ENCODE measurements at places on chromosomes 1 and 21. TPM values are rescaled to one million over a fixed set of nuclear protein-coding genes. Genes with fewer than 3 reads are reported as not detected.
A peak's percentile ranks its signal among the peaks of the same experiment; 100 is the strongest.

- H3K27ac ChIP-seq, result no peak overlapping the region
- H3K36me3 ChIP-seq, result no peaks in the 10 kb centered on the region
- no peak overlapping the region for H3K4me3 ChIP-seq
- no peak for DNase-seq
- no peaks in the 10 kb centered on the region for H3K27me3 ChIP-seq
- H3K4me1 ChIP-seq, result no peaks in the 10 kb centered on the region
Observed at GRCh38 chr1:108097018-108097417, 103.1 kb downstream of the SLC25A24 start.

DNA sequence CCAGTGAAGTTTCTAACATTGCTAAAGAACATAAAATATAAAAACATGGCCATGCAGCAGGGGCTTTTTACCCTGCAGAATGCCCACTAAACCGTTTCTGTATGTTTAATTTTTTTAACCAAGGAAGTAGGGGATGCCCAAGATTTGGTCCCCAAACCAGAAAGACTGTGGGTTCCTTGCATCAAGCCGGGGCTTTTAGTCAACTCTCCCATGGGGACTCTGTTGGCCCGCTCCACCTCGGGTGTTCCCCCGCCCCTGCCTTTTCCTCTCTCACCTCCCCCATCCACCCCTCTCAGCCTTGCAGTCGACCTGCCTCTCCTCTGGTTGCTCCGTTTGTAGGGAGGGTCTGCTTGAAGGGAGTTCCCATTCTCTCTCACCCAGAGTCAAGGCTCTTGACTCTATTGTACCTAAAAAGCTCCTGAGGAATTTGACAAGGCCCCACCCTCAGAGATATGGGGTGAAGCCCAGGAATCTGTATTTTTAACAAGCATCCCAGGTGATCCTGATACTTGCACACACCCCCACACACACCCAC lies 117.5 kb downstream of the TOMM20 start:
- H3K4me1 ChIP-seq, result peaks cover 23% of the 10 kb centered on the region
- no peak overlapping the region for H3K4me3 ChIP-seq
- peak; percentile 18 for DNase-seq
- no peaks in the 10 kb centered on the region for H3K36me3 ChIP-seq

Gene CLDN19
- total RNA-seq, result not detected

Gene PADI4
- not detected for total RNA-seq

Gene CD101
- under 0.01 TPM for total RNA-seq

Measured in osteoblast (primary cell).